Lower lobe of right lung (tissue), 2 donors: ENCODE measurements at places on chromosomes 4 and X. TPM values are rescaled to one million over a fixed set of nuclear protein-coding genes. Genes with fewer than 3 reads are reported as not detected.

GRCh38 chr4:88629826-88630225 lies 37.5 kb downstream of the HERC3 start:
- H3K27ac ChIP-seq: no peak overlapping the region
- no peaks in the 10 kb centered on the region for H3K36me3 ChIP-seq
- H3K4me1 ChIP-seq: no peaks in the 10 kb centered on the region

GRCh38 chr4:88320780-88321373 lies 36.5 kb upstream of the PPM1K start:
- no peak overlapping the region for H3K4me3 ChIP-seq
- H3K27me3 ChIP-seq: no peaks in the 10 kb centered on the region
- peak overlapping the region; percentile 54 for H3K27ac ChIP-seq
- peak; percentile 51 for DNase-seq

GRCh38 chr4:156598138-156598681 lies 373.4 kb downstream of the PDGFC start:
- H3K27ac ChIP-seq: no peak overlapping the region
- H3K4me3 ChIP-seq: no peak overlapping the region
- peaks cover 9% of the 10 kb centered on the region for H3K4me1 ChIP-seq
- DNase-seq: peak; percentile 26
- H3K36me3 ChIP-seq: no peaks in the 10 kb centered on the region
- H3K27me3 ChIP-seq: no peaks in the 10 kb centered on the region

- peaks cover 52% of the 10 kb centered on the region for H3K36me3 ChIP-seq
- no peaks in the 10 kb centered on the region for H3K27me3 ChIP-seq
- H3K4me3 ChIP-seq: no peak overlapping the region
- no peak overlapping the region for H3K27ac ChIP-seq
- DNase-seq: no peak
- H3K4me1 ChIP-seq: no peaks in the 10 kb centered on the region
Observed at GRCh38 chr4:15510961-15511360, 41.3 kb downstream of the CC2D2A start.

GRCh38 chrX:70338290-70338689 lies 48.4 kb downstream of the KIF4A start:
- no peak overlapping the region for H3K27ac ChIP-seq
- H3K4me1 ChIP-seq: no peaks in the 10 kb centered on the region
- no peak overlapping the region for H3K4me3 ChIP-seq
- no peaks in the 10 kb centered on the region for H3K36me3 ChIP-seq
- DNase-seq: no peak

FAT4 gene
- 15.2 TPM for total RNA-seq

PRRG1 gene
- 16.2 TPM for total RNA-seq

KLKB1 gene
- 1.6 TPM for total RNA-seq

DNA sequence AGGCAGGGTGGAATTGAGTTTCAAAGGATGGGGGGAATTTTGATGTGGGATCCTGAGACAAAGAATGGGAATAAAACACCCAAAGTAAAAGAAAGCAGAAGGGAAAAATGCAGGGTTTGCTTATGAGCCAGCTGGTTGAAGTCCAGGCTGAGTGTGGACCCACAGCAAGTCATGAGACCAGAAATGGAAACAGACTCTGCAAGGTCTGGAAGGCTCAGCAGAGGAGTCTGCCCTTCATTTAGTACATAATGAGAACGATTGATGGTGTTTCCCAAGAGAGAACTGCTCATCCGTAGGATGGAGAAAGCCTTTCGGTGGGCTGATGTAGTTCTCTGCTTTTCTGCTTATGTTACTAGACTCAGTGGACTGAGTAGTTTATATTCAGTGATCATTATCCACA lies 259.1 kb downstream of the C4orf33 start:
- no peak for DNase-seq
- no peaks in the 10 kb centered on the region for H3K27me3 ChIP-seq
- no peak overlapping the region for H3K27ac ChIP-seq
- H3K4me3 ChIP-seq: no peak overlapping the region
- no peaks in the 10 kb centered on the region for H3K36me3 ChIP-seq

GRCh38 chrX:145687146-145687545 lies 130.5 kb upstream of the SLITRK2 start:
- no peaks in the 10 kb centered on the region for H3K27me3 ChIP-seq
- H3K4me3 ChIP-seq: no peak overlapping the region
- H3K4me1 ChIP-seq: no peaks in the 10 kb centered on the region
- no peak for DNase-seq
- no peak overlapping the region for H3K27ac ChIP-seq

DNA sequence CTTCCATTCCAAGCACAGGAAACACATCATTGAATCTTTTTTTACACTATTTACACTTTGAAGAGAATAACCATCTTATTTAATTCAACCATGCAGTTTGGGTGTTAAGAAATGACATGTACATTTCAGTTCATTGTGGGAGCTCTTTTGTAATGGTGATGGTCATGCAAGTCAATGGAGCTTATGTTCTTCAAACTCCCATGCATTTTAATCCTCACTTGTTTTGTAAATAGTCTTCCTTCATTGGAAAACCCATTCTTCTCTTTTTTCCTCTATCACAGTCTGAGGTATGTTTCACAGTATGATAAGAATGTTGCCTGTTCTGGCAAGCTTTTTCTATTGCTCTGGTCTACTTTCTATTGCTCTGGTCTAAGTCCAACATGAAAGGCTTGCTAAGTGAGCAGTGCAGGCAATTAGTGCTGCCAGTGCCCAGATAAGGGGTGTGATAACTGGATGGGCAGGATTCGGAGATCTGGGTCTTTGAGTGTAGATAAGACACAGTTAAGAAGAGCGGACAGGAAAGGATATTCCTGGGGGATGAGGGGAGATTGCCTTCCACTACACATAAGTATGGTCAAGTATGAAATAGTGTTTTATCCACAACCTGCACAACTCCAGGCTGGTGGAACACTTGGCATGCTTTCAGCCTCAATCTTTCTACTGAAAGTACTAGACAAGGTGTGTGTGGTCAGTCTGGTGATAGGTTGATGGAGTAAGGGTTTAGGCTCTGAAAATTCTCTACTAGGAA lies 17.1 kb downstream of the AFP start:
- H3K27ac ChIP-seq: no peak overlapping the region
- no peaks in the 10 kb centered on the region for H3K4me1 ChIP-seq
- H3K27me3 ChIP-seq: no peaks in the 10 kb centered on the region
- no peak for DNase-seq
- H3K36me3 ChIP-seq: no peaks in the 10 kb centered on the region

TMEM184C gene
- 29.2 TPM for total RNA-seq

DNA sequence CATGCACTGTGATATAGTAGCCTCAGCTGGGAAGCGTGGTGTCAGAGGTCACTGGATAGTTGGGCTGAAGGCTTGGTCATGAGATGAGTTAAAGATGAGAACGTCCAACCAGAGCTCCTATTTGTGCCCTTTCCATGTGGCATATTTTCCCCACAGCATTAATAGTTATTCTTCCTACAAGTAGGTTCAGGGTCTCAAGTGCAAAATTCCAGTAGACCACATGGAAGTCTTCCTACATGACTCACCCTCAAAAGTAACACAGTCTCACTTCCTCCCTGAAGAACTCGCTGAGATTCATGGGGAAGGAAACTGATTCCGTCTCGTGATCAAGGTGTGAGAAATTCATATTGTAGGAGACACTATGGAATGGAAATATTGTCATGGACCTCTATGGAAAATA lies 1212.5 kb upstream of the PRKX start:
- no peak overlapping the region for H3K27ac ChIP-seq
- no peaks in the 10 kb centered on the region for H3K27me3 ChIP-seq
- H3K4me1 ChIP-seq: no peaks in the 10 kb centered on the region
- DNase-seq: no peak
- no peaks in the 10 kb centered on the region for H3K36me3 ChIP-seq
- no peak overlapping the region for H3K4me3 ChIP-seq

DNA sequence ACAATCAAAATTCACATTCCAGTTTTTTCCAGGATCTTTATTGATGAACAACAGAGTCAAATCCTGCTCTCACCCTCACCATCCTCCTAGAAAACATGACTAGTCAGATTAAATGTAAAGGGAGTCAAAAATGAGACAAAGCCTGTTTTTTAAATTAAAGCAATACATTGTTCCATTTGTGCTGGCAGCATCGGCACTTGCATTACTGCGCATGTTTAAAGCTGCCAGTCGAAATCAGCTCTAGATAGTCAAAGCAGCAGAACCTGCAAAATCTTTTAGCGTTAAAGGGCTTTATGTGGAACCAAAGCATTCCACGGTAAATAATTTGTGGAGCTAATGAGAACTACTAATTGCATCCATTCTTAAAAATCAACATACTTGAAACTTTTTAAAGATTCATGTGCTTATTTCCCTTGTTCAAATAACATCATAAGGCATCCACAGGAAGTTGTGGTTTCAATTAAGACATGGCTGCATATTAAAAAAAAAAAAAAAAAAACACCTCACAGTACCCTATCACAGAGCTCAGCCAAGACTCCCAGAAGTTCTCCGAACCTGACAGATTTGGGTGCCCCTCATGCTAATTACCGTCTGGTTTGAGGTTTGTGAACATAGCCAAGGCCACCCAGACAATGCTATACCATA lies 82.2 kb downstream of the SH3KBP1 start:
- H3K36me3 ChIP-seq: no peaks in the 10 kb centered on the region
- H3K27me3 ChIP-seq: no peaks in the 10 kb centered on the region
- DNase-seq: no peak
- H3K27ac ChIP-seq: no peak overlapping the region
- H3K4me1 ChIP-seq: peaks cover 12% of the 10 kb centered on the region
- H3K4me3 ChIP-seq: no peak overlapping the region

GRCh38 chr4:6999172-7000086 lies 43.7 kb upstream of the TADA2B start:
- H3K27me3 ChIP-seq: no peaks in the 10 kb centered on the region
- H3K27ac ChIP-seq: no peak overlapping the region
- no peak for DNase-seq
- H3K36me3 ChIP-seq: peaks cover 99% of the 10 kb centered on the region

- no peak for DNase-seq
- H3K27me3 ChIP-seq: no peaks in the 10 kb centered on the region
- no peaks in the 10 kb centered on the region for H3K36me3 ChIP-seq
- H3K27ac ChIP-seq: no peak overlapping the region
- peaks cover 32% of the 10 kb centered on the region for H3K4me1 ChIP-seq
- no peak overlapping the region for H3K4me3 ChIP-seq
Observed at GRCh38 chr4:159204566-159204965, 101.7 kb downstream of the RAPGEF2 start.

DMRTC1B gene
- total RNA-seq: 0.53 TPM

DNA sequence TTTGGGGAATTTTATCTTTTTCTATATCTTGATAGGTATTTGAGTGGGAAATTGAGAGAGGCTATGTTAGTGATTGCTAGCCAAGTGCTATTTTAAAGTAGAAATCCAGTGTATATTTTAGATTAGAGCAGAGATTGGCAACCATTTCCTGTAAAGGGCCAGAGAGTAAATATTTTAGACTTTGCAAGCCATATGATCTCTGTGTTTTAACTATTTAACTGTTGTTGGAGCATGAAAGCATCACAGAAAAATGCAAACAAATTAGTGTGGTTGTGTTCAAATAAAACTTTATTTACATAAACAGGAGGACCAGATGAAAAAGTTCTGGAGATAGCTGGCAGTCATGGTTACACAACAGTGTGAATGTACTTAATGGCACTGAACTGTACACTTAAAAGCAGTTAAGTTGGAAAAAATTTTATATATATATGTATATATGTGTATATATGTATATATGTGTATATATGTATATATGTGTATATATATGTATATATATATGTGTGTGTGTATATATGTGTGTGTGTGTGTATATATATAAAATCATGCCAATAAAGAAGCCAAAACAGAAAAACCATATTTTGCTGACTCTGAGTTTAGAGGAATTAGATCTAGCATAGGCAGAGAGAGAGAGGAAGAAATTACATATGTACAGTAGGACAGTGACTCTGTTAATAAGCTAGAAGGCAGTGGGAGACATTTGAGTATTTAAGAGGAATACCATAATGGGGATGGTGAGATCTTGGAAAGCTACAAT lies 83.4 kb downstream of the TMEM164 start:
- no peak for DNase-seq
- peaks cover 28% of the 10 kb centered on the region for H3K4me1 ChIP-seq
- H3K27ac ChIP-seq: peak overlapping the region; percentile 58

DNA sequence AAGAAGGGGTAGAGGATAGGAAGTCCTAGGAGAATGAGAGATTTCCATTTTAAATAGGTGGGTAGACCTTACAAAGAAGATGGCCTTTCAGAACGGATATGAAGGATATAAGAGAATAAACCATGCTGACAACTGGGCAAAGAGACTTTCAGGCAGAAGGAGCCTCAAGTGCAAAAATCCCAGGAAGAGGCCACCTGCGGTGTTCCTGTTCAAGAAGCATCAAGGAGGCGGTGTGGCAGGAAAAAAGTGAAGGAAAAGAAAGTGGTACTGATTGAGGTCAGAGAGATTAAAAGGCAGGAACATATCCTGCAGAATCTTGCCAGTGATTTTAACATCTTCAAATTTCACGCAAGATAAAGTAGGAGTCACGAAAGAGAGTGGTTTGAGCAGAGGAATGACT lies 172.0 kb downstream of the FSTL5 start:
- no peaks in the 10 kb centered on the region for H3K27me3 ChIP-seq
- no peaks in the 10 kb centered on the region for H3K36me3 ChIP-seq
- DNase-seq: no peak
- no peak overlapping the region for H3K27ac ChIP-seq

LGI2 gene
- total RNA-seq: 1.3 TPM

DNA sequence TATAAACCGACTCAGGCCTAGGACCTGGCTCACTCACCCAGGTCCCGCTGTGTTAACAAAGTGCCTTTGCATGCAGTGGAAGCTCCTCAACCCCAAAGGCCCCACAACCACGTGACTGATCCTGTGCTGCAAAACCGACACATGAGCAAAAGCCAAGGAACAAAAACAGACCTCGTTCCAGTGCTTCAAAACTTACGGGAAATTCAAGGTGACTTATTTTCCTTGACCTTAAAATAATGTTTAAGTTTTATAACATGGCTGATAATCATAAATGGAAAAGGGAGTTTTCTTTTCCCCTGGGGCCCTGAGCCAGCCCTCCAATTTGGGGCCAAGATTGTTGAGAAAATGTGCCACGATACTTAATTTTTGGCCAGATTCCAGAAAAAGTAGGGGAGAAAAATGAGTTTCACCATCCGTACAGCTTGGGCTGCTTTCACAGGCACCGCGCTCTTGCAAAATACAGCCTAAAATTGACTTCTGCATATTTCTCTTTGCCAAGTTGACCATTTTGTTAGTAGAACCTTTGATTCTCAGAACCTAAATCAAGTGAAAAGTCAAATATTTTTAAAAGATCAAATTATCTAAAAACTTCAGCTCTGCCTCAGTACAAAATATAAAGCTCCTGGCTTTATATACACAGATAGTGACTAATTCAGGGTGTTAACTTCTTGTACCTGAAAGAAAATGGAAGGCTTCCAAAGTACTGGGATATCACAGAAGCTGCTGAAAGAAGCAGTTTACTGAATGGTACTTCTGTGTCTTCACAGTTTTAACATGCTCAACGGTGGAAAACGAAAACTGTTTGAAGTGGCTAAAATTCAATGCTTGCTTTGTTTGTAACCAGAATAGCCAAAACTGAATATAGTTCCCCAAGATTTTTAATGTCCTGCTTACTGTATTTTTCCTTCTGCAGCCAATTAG lies 93.8 kb downstream of the APBB2 start:
- H3K27ac ChIP-seq: peak overlapping the region; percentile 37
- H3K27me3 ChIP-seq: no peaks in the 10 kb centered on the region
- DNase-seq: peak; percentile 56
- peaks cover 30% of the 10 kb centered on the region for H3K4me1 ChIP-seq

GRCh38 chrX:16462912-16463311 lies 187.0 kb upstream of the S100G start:
- H3K36me3 ChIP-seq: no peaks in the 10 kb centered on the region
- H3K27ac ChIP-seq: no peak overlapping the region
- H3K4me3 ChIP-seq: no peak overlapping the region
- DNase-seq: no peak
- H3K27me3 ChIP-seq: no peaks in the 10 kb centered on the region

ADRA2C gene
- 2.5 TPM for total RNA-seq
